ENCODE measurements at places on chromosomes 2 and 18. TPM values are rescaled to one million over a fixed set of nuclear protein-coding genes. Genes with fewer than 3 reads are reported as not detected.

GRCh38 chr2:137173463-137173862 lies 408.1 kb downstream of the THSD7B start:
- no peak for DNase-seq

GRCh38 chr2:13006426-13006825 lies 289.7 kb downstream of the TRIB2 start:
- no peak for DNase-seq

GRCh38 chr18:9466846-9467245 lies 8.5 kb upstream of the RALBP1 start:
- no peak for DNase-seq

GRCh38 chr2:65357959-65358294 lies 74.5 kb downstream of the SPRED2 start:
- DNase-seq: no peak

DNA sequence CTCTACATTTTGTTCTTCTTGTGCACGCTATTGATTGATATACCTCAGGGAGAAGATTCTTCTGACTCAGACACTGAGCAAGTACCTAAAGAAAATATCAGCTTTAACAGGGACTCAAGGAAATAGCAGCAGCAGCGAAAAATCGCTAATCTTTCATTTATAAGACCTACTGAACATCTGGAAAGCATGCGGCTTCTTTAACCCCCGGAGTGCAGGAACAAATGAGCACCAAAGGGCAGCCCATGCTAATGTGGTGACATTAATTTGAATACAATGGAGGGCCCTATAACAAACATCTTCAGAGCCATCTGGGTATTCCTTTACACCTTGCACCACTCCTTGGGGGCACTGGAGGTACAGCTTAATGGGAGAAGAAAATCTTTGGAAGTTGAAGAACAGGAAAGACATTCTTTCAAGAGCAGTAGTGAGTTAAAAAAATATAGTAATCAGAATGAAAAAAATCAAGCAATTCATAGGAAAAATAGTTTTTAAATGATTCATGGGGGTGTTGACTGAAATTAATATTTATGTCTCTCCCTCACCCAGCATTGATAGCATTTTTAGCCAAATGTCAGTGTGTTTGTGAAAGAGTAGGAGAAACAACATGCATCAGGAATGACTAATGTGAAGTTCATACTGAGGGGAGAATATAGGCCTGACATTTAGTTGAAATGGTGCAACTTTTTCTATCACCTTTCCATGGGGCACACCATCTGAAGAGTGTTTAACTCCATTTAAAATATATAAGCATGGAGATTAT lies 281.7 kb downstream of the HRH4 start:
- DNase-seq: no peak

Gene TNFRSF11A
- total RNA-seq: 0.82 TPM

DNA sequence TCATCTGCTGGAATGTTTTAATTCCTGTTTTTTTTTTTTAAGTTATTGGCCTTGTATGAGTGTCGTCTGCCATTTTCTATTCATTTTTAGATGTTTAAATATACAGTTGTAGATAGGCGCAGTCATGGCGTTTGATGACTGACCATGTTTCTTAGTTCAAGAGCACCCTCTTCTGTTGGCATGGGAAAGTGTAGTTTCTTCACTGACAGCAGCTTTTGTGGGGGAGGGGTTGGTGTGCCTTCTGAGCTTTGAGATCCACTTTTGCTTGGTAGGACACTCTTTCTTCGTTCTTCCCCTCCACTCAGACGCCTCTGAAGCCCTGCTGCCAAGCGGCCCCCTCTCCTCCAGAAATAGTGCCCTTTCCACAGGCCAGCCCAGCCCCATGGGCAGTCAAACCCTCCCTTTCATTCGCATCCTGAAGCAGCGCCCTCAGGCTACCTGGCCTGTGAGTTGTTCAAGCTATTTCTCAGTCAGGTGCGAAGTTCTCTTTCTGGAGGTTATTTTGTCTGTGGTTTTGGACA lies 492.0 kb downstream of the TNS1 start:
- peak; percentile 48 for DNase-seq

GRCh38 chr2:217360111-217360510 lies 500.2 kb upstream of the TNP1 start:
- no peak for DNase-seq

- no peak for DNase-seq
Measured at GRCh38 chr2:119049968-119050704, 108.1 kb downstream of the MARCO start.

- no peak for DNase-seq
Measured at GRCh38 chr18:57940166-57940660, 103.8 kb upstream of the NEDD4L start.

Gene SF3B6
- 137 TPM for total RNA-seq

GRCh38 chr2:39622860-39623259 lies 42.9 kb upstream of the TMEM178A start:
- no peak for DNase-seq

Gene ACTG2
- 0.27 TPM for total RNA-seq

GRCh38 chr2:123916051-123916450 lies 109.0 kb upstream of the CNTNAP5 start:
- DNase-seq: no peak

DNA sequence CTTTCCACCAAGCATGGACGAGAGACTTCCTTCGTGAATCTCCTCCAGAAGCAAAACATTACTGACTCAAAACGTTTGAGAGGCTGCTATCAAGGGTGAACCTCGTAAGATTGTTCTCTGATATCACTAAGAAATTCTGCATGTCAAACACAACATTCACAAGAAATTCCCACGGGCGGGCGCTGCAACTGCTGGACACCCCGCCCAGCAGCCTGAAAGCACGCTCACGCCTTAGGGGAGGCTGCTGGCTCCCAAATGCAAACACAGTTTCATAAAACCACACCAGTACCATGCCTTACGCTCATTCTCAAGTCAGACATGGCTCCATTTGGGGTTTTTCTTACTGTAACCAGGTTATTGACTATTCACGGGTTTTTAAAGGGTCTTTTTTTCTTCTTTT lies 39.0 kb downstream of the MBP start:
- DNase-seq: no peak

DNA sequence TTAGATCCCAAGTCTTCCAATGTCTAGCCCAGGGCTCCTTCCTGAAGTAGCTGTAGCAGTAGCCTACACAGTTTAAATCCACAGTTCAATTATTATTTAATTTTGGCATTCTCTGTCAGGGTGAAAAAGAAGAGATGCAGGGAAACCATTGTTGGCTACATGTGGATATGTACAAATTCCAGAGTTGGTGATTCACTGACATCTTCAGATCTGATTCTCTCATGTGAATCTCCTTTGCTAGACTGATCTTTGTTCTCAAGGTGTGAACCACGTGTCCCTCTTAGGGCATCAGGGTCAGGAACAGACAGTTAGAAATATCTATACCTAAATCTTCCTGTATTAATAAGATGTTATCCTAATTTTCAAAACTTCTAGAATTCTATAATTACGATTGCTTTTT lies 36.7 kb downstream of the ADCYAP1 start:
- DNase-seq: no peak

GRCh38 chr2:102489646-102490045 lies 16.6 kb downstream of the SLC9A4 start:
- no peak for DNase-seq

Gene FAM124B
- total RNA-seq: 0.45 TPM

Gene UGT1A8
- not detected for total RNA-seq

DNA sequence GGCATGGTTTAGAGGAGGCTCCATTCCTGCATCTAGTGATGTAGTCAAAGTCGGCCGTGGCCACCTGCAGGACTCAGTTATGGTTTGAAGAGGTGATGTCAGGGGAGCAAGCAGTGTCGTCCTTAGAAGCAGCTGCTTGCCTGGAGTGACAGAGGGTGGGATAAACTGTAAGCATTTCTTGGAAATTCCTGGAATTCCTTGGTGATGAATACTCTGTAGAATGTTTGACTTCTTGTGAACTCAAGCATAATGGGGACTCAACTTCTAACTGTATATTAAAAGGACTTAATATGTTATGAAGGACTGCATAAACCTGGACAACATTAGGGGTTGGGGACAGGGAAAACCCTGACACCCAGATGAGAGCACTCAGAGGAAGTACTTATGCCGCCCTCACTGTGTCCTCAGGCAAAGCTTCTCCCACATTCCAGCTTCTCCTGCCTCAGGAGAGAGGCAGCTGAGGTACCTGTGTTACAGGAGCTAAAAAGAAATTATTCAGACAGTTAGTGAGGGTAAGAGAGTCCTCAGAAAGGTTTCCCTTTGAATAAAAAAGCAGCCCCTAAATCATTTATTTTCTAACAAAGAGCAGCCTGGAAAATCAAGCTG lies 459.9 kb upstream of the CELF4 start:
- no peak for DNase-seq

Gene ATP8B1
- not detected for total RNA-seq

DNA sequence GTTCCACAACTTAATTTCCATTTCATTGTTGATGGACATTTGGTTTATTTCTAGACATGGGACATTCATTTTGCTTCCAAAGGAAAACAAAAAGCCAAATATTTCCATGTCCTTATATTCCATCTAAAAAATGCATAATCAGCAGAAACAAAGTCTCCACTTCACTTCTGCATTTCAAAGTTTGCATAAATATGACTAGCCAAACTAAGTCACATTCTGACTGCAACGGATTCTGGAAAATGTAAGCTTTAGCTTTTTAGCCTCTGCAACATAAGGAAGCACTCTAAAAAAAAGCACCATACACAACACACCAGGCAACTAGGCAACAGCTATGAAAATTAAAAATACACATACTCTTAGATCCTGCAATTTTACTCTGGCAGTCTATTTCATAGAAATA lies 135.3 kb downstream of the ETAA1 start:
- DNase-seq: no peak

- no peak for DNase-seq
Measured at GRCh38 chr18:29147944-29148343, 971.0 kb upstream of the CDH2 start.

Gene GPR155
- 8.8 TPM for total RNA-seq

Measured in activated naive CD4-positive, alpha-beta T cell treated with anti-CD3 and anti-CD28 coated beads, Interleukin-2, amount 50 U/mL, for 72 hours (primary cell).